Thoracic aorta (tissue), 2 donors: ENCODE measurements at places on chromosomes 2 and 18. TPM values are rescaled to one million over a fixed set of nuclear protein-coding genes. Genes with fewer than 3 reads are reported as not detected.

Gene SLC25A12
- 27.2 TPM for total RNA-seq

Gene PTPRN
- not detected for total RNA-seq

Gene NYAP2
- 0.14 TPM for total RNA-seq

Gene PSTPIP2
- total RNA-seq, result 21.5 TPM

Gene FOXI3
- not detected for total RNA-seq

Gene LBX2
- 0.71 TPM for total RNA-seq

Gene B3GNT7
- total RNA-seq, result 11.4 TPM

Gene CD28
- total RNA-seq, result 3.5 TPM

Gene DUSP19
- 14.1 TPM for total RNA-seq

Gene CLEC4F
- 0.54 TPM for total RNA-seq

Gene PPP4R1
- total RNA-seq, result 89.3 TPM

Gene NETO1
- total RNA-seq, result 1.2 TPM

Gene ZNF396
- 0.95 TPM for total RNA-seq

Gene C2orf81
- 1.9 TPM for total RNA-seq

Gene SERPINB3
- total RNA-seq, result not detected

Gene ADGRF3
- not detected for total RNA-seq

Gene EVA1A
- not detected for total RNA-seq

Gene RETREG2
- total RNA-seq, result 58.6 TPM

Gene DLX1
- total RNA-seq, result 0.68 TPM

Gene DNAJC5G
- total RNA-seq, result 0.68 TPM

Gene TCF7L1
- 8.8 TPM for total RNA-seq

Gene PPP1R1C
- not detected for total RNA-seq

Gene CKAP2L
- total RNA-seq, result not detected
